ENCODE measurements at places on chromosomes 6 and 20.

DNA sequence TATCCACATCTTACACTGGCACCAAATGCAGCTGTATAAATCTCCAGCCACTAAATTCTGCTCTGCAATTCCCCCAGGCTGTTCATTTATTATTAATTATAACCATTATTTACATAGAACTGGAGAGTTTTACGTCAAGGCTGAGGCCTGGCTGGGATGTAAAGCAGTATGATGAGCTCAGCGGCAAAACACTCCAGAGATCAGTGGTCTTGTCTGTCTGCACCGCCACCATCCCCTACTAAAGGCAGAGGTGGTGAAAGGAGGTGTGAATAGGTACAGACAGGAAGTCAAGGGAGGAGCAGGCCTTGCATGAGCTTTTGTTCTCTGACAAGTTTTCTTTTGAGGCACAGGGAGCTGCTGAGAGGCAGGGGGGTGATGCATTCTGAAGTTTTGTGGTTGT lies 159.9 kb upstream of the PCSK2 start:
- no peak for DNase-seq

DNA sequence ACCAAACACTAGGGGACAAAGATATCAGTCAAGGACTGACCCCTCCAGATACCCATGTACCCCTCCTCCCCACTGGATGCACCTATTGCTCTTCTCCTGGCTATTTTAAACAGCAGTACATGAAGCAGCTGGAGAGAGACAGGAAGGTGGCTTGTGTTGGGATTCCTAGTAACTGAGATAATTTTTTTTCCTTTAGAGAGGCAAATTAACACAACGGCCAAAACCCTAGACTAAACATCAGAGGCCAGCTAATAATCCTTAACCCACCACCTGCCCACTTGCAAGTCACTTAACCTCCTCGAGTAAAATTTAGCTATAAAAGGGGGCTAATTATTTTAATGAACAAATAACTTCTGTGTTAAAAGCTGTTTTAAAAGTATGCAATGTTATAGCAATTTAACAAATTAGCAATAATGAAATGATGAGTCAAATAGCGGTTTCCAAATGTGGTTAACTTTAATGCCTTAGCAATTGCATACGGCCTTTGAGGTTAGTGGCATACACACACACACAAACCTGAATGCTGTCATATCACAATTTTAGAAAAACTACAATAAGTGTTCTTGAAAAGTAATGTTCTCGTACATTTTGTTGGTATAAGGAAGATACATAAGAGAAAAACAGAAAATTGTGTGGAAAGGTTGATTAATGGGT lies 151.7 kb downstream of the FRK start:
- no peak for DNase-seq

DNA sequence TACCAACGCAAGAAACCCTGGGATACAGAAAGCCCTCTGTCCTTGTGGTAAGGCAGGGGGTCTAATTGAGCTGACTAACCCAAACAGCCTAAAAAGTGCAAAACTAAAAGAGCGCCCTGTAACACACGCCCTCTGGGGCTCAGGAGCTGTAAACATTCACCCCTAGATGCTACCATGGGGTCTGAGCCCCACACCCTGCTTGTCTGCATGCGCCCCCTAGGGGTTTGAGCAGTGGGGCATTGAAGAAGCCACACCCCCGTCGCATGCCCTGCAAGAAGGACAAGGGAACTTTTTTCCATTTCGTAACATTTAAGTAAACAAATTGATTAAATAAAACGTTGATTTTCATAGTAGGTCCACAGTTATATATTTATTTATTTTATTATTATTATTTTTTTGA lies 616.9 kb upstream of the MAN1A1 start:
- no peak for DNase-seq

DNA sequence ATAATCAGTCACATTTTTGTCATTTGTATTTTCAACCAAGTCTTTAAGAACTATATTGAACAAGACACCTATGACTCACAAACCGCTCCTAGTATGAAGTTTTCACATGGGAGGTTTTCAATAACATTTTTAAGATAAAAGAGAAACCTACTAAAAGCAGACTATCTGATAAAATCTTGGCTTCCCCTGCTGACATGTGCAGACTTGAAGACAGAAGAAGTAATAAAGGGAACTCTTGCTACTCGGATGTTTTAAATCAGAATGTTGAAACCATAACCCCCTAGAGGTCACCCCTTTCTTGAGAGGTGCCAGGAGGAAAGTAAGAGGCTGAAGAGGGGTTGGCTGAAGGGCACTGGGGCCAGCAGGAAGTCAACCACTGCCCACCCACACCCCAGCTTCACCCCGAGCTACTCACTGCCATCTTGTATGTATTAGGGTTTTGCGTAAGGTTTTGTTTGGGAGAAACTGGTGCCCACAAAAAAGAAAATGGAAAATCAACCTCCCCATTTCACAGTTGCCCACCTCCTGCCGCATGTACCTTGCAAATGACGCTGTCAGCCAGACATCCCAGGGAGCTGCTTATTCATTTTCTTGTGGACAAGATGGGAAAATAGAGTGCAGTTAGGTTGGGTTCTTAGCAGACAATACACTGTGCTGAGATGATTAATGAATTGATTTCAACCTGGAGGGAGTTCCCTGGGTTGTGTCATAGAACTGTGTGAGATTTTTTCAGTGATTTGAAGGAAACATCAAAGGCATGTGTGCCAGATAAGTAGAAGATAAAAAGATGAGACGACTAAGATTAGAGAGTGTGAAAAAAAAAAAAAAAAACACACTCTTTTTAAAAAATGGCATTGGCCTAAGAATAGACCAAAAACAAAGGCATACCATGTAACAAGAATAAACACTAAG lies 83.2 kb upstream of the TAB2 start:
- DNase-seq, result no peak

DNA sequence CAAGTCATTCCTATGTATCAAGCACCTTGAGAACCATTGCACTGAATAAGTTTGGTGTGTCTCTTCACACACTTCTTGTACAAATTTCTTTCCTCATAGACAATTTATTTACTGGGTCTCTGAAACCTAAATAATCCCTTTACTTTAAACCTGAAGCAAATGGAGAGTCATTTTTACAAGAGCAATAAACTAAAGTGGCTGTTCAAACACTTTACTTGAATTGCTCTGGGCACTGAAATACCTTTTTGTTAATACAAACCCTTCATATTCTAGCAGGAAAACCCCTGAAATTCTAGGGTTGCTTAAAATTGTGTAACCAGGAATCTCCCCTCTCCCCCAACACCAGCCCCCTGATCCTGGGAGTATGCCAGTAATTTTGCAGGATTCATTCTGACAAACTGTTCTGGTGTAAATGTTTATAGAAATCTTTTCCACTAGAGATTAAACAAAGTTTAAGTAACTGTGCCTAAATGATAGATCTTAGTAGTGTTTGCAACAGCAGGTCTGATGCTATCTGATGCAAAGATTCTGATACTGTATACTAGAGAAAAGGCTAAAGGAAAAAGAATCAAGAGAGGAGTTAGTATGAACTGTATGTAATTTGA lies 13.4 kb downstream of the RSPO3 start:
- DNase-seq, result no peak

DNA sequence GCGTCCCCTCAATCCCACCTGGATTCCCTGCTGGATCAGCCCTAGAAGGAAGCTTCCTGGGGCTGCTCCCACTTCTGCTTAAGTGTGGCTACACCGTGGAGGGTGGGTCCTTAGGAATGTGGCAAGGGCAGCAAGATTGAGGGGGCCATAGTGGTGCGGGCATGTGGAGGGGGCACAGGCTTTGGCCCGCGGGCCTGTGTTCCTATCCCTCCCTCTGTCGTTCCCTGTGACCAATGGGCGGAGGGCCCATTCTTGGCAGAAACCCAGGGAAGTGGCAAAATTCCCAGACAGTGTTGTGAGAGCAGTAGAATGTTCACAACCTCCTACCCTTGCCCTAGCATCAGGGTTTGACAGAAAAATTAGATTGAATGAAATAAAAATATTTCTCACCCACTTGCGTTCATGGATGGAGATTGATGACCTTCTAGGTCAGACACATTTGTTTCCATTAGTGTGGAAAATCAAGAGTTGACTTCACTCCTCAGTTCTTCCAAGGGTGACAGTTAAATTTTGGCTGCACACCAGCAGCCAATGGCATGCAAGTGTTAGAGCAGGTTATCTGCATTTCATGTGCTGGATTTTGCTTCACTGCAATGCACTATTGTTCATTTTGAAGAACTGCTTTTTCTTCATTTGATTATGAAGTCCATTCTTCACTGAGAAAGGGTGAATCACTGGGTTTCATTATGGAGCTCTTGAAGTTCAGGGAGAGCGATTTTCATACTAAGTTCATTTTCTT lies 49.3 kb upstream of the AHI1 start:
- no peak for DNase-seq

DNA sequence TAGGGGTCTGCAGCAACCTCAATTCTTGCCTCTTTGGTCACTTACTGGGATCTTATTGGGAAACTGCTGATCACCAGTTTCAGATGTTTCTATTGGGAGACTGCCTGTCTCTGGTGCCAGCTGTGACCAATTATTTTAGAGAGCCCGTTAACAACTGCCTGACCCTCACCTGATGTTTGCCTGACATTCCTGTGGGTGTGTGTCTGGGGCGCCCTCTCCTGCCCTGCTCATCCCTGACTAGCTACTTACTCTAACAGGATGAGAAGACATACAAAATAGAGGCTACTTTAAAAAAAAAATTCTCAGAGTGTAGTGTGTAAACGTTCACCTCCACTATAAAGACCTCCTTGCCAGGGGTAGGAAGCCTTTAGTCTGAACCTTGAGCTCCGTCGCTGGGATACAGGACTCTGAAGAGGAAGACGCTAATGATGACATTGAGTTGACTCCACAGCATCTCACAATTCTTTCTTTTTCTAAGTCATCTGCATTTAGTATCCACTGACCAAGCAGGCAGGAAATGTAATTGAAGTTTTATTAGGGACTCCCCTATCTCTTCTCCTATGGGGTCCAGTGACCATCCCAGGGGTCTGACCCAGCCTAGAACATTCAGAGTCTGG lies 54.6 kb upstream of the DDR1 start:
- DNase-seq, result no peak

DNA sequence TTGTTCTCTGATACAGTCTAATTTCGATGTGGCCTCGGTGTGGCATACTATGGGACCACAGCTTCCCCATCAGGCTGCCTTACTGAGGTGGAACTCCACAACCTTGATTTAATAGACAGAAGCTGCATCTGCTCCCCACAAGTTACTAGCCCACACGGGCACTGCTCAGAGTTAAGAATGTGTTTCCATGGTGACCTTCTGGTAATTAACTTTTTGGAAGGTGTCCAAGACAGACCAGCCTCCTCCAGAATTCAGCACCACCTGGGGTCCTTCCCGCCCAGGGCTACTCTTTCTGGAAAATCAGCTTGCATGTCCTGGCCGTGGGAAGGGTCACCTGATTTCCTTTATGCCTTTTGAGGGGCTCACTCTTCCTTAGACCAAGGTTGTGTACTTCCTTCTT lies 48.7 kb upstream of the CDH4 start:
- DNase-seq, result no peak

- no peak for DNase-seq
Observed at GRCh38 chr20:24109008-24109407, 120.4 kb upstream of the GGTLC1 start.

DNA sequence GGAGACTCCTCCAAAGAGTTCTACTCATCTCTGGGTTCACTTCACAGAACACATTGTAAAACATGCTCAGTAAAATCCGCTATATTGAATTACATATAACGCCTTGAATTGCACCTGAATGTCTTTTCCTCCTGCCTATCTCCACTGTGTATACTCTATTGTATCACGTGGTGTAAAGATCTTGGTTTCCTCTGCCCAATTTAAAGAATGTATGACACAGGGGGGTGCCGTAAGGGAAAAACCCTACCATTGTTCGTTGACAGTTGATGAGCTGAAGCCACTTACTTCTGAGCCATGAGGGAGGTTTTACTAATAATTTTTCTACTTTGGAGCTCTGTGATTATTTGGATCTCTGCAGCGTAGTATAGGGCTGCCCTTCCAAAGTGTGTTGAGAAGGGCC lies 6.0 kb downstream of the ASF1A start:
- DNase-seq, result no peak

- no peak for DNase-seq
Observed at GRCh38 chr20:50610212-50610718, 81.1 kb downstream of the RIPOR3 start.

DNA sequence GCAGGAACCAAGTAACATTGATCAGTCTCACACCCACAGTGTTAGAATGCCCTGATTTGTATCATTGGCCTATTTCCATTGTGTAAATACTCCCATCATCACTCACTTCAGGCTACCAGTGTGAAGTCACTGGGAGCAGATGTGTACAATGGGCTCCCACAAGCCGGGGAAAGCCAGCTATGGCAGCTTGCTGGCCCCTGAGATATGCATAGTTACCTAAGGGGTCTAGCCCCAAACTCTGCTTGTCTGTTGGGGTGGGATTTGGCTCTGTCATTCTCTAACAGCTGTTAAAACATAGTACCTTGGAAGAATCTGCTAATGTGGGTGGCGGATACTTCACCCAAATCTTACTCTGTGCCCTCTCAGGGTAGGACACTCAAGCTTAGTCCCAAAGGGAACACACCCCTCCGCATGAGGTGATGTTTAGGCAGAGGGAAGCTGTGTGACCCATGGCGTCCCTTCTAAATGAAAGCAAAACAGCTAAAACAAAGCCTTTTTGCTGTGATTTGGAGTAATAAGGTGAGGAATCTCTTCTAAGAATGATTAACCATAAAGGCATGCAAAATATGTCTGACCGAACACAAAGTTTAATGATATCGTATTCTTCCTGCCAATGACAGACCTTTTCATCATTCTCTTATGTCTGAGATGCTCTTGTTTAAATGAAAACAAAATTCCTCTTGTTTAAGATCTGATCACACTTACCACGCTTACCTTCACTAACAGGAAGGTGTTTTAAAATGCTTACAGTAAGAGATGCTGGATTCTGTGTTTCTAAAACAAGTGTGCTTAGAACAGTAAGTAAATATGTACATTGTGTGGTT lies 45.9 kb upstream of the PXDC1 start:
- peak; percentile 60 for DNase-seq

DNA sequence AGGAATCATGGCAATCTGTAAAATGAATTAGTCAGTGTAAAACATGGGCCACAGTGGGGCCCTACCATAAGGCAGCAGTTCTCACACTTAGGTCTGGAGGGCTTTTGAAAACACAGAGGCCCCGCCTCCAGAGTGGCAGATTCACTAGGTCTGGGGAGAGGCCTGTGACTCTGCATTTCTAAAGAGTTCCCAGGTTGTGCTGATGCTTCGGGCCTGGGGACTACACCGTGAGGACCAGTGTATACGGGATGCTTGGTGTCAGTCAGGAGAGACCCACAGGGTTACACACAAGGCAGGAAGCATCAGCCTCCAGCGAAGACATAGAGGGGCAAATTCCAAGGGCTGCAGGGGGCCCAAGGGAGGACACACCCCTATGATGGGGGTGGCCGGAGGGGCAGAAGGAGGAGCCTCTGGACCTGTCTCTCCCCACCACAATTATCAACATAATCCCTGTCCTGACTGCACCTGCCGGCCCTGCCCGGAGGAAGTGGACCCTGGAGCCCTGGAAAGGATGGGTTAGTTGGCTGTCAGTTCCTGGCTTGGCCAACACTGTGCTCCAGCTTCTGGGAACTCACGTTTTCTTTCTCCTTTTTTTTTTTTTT lies 46.7 kb downstream of the FGD2 start:
- no peak for DNase-seq
